Large intestine (tissue), 12 donors: ENCODE measurements at places on chromosomes 7 and 10. TPM values are rescaled to one million over a fixed set of nuclear protein-coding genes. Genes with fewer than 3 reads are reported as not detected.

The ADAM22 gene
- polyA plus RNA-seq = 5.9 TPM

GRCh38 chr10:71285180-71285545 lies 33.9 kb upstream of the SLC29A3 start:
- DNase-seq = no peak

The NEUROG3 gene
- polyA plus RNA-seq = 3.1 TPM

The IGFBP1 gene
- 0.12 TPM for polyA plus RNA-seq

The WNT2 gene
- polyA plus RNA-seq = 0.25 TPM

GRCh38 chr7:22326181-22326580 lies 30.8 kb downstream of the RAPGEF5 start:
- DNase-seq = no peak

The PRKG1 gene
- 12.0 TPM for polyA plus RNA-seq

- DNase-seq = peak; percentile 19
Measured at GRCh38 chr10:94963901-94964300, 25.4 kb downstream of the CYP2C9 start.

GRCh38 chr10:106355450-106355849 lies 809.1 kb downstream of the SORCS1 start:
- DNase-seq = no peak

DNA sequence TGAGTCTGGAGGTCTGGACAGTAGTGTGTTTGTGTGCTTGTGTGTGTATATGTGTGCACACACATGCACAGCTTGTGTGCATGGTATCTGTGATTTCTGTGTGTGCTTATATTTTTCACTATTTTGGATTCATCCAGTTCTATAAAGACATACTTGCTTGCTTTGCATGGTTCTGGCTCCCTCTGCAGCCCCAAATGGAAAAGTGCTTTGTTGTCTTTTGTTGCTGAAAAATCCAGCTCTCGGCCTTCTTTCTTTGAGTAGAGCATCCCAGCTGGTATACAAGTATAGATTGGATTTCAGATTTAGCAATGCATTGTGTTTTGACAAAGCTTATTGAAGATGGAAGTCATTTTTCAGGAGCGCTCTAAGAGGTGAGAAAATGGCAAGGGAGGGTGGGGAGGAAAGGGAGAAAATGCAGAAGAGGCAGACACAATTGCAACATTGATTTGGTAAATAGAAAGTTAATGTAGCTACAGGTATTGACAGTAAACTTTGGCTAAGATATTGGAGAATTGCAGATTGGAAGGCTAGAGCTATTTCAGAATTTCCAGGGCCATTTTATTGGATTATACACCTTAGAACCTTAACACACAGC lies 333.9 kb downstream of the AUTS2 start:
- DNase-seq = no peak

- no peak for DNase-seq
Measured at GRCh38 chr7:41652267-41652666, 50.6 kb downstream of the INHBA start.

- DNase-seq = no peak
Measured at GRCh38 chr10:71880425-71881306, 29.6 kb upstream of the PSAP start.

GRCh38 chr7:122339145-122339904 lies 34.8 kb upstream of the FEZF1 start:
- no peak for DNase-seq

The CALCR gene
- 0.34 TPM for polyA plus RNA-seq

DNA sequence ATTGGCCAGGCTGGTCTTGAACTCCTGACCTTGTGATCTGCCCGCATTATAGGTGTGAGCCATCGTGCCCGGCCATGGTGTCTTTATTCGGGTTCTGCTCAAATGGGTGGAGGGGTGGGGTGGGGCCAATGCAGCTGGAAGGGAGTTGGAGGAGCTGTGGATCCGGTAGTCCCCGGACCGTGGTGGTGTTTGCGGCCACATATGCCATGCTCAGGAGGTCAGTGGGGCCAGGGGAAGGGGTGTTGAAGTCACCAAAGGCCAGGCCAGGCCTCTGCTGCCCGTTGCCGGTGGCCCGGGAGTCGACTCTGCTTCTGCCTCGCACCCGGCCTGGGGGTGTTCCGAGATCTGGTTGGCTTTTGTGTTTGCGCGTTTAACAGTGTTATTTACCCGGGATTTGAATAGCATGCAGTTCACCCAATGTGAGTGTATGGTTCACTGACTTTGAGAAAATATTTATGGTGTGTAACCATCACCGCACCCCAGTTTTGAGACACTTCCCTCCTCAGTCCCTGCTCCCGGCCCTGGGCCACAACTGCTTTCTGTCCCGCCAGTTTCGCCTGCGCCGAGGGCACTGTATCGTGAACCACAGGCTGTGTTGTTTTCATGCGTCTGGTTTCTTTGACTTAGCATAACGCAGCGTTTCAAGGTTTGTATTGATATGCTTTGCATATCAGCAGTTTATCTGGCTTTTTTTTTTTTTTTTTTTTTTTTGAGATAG lies 10.7 kb downstream of the INPP5A start:
- no peak for DNase-seq

GRCh38 chr10:88200312-88201032 lies 337.0 kb downstream of the PTEN start:
- DNase-seq = no peak

- DNase-seq = no peak
Measured at GRCh38 chr7:106896231-106896630, 31.1 kb downstream of the PIK3CG start.
